ENCODE measurements at places on chromosomes 4 and X.
A peak's percentile ranks its signal among the peaks of the same experiment; 100 is the strongest.

GRCh38 chr4:118326585-118326984, 26.2 kb downstream of the PRSS12 start:
- no peak for DNase-seq

DNA sequence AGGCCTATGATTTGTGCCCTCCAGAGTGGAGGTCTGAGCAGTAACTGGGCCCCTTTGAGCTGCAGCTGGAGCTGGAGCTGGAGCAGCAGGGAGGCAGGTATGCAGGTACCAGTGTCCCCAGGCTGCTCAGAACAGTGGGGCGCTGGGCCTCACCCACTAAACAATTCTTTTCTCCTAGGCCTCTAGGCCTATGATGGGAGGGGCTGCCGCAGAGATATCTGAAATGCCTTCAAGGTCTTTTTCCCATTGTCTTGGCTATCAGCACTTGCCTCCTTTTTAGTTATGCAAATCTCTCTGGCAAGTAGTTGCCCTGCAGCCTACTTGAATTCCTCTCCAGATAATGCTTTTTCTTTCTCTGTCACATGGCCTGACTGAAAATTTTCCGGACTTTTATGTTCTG, 79.7 kb upstream of the OTUD4 start:
- no peak for DNase-seq

- DNase-seq, result no peak
Observed at GRCh38 chr4:5322321-5322720, 271.0 kb downstream of the STK32B start.

- no peak for DNase-seq
Observed at GRCh38 chr4:165016971-165017370, 14.8 kb upstream of the TRIM60 start.

GRCh38 chr4:25919676-25920075, 5.7 kb downstream of the SMIM20 start:
- no peak for DNase-seq

- peak; percentile 69 for DNase-seq
Observed at GRCh38 chr4:164977243-164978164, at the start of gene TRIM61. Gene TRIM61, minus strand, starts transcription at chr4:164977657. Its CDS starts 7,655 bp downstream, at chr4:164970002.

- DNase-seq, result no peak
Observed at GRCh38 chr4:144556636-144557035, 89.3 kb upstream of the HHIP start.
